ENCODE measurements at places on chromosomes 3 and 15.

GRCh38 chr15:78255421-78256043 lies 8.8 kb upstream of the DNAJA4 start:
- no peak for DNase-seq

DNA sequence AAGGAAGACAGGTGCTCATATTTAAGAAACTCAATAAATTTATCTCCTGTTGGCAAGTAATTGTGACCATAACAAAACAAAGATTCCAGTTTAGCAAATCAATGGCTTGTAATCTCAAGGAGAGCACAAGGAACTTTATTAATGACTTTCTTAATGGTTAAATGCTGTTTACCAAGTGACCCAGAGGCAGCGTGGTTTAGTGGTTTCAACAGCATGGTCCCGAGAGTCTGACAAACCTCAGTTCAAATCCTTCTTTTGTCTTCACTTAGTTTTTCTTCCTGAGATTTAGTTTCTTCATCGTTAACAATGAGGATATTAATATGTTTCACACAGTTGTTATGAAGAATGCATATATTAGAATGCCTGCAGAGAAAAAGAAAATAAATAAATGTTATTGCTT lies 212.6 kb downstream of the KCNMB2 start:
- no peak for DNase-seq

DNA sequence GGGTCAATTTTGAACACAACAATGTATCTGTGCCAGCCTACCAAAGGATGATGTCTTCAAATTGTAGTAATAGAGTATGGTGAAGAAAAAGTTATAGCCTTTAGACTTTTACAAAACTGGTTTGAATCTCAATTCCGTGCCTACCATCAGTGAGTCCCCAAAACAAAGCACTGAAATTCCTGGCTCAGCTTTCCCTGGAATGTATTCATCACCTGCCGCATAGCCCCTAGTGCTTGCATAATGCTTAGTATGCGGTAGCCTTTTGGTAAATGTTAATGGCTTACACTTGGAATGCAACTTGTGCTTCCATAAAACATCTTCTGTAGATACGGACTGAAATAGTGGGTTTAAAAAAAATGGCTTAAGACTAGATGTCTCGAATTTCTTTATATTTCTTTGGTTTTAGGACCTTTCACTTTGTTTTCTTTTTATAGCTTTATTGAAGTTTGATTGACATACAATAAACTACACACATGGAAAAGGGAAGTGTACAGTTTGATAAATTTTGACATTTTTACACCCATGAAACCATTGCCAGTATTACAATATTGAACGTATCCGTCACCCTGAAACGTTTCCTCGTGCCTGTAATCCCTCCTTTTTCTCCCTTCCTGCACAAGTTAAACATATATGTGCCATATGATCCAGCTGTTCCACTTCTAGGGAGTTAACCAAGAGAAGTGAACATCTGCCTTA lies 12.1 kb downstream of the SACM1L start:
- DNase-seq = no peak

DNA sequence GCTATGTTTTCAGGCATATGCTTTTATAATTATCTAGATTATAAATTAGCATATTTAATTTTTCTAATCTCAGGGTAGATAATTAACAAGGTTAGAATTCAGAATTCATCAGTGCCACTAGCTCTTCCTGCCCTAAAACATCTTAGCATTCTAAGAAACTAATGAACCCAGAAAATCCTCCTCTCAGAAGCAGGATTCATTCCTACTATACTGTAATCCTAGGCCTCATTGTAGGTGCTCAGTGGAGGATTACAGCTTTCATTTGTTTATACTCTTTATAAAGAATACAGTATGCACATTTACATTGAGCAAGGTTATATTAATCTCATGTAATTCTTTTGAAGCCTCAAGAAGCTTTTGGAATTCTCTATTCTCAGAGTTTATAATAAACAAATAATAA lies 20.9 kb downstream of the ACAD11 start:
- no peak for DNase-seq

DNA sequence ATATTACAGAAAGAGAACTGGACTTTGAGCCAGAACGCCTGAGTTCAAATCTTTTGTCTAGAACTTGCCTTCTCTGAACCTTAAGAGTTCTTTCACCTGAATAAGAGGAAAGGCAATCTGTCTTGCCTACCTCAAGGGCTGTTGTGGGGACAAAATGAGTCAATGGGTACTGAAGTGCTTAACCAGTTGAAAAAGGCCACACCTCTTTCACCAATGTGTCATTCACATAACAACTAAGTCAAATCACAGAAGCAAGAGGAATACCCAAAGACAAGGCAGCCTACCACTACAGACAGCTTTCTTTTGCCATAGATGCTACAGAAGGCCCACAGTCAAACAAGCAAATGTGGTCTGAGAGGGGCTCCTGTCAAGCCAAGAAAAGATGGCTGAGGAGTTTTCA lies 39.7 kb downstream of the NBEAL2 start:
- DNase-seq = no peak

GRCh38 chr3:107928084-107928445 lies 162.8 kb downstream of the CD47 start:
- peak; percentile 50 for DNase-seq

- peak; percentile 56 for DNase-seq
Measured at GRCh38 chr3:149579838-149580542, 77.8 kb downstream of the WWTR1 start.

- no peak for DNase-seq
Measured at GRCh38 chr3:125257536-125257935, 45.0 kb upstream of the SLC12A8 start.
